ENCODE measurements at places on chromosomes 11 and 22.

- peak; percentile 84 for DNase-seq
These were observed 10.8 kb upstream of the LDHA start for GRCh38 chr11:18383388-18384156.

DNA sequence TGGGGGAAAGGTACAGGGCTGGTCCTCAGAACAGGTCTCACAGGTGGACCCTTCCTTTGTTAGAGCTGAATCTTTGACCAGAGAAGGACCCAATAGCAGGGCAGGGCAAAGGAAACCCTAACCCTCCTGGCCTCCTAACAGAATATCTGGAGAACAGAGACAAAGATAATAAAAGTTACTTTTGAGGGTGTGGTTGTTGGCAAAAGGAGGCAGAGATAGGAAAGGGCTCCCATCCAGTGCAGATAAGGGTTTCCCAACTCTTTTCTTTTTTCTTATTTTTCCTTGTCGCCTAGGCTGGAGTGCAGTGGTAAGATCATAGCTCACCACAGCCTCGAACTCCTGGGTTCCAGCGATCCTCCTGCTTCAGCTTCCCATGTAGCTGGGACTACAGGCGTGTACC is 11.9 kb downstream of the PCSK7 start:
- DNase-seq = no peak

DNA sequence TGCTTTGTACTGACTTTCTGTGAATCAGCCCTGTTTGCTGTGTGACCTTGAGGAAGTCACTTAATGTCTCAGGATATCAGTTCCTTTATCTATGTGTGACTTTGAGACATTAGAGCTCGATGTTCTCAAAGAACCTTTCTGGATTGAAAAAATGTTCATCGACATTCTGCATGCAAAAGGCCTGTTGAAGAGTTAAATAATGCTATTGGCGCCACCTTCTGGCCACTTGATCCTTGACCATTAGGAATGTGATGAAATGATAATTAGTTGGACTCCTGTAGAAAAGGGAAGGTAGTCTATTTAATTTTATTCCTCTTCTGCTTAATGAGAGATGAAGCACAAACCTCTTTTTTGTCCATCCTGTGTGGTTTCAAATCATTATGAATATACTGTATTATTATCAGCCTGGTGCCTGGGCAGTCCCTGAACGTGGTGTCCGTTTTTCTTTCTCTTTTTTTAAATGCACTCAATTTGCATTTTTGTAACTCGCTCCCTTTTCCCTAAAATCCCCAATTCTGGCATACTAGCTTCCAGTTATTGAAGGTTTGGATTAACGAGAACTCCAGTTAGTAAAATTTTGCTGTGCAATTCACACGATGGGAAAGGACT is 20.7 kb downstream of the ELF5 start:
- DNase-seq = peak; percentile 48

DNA sequence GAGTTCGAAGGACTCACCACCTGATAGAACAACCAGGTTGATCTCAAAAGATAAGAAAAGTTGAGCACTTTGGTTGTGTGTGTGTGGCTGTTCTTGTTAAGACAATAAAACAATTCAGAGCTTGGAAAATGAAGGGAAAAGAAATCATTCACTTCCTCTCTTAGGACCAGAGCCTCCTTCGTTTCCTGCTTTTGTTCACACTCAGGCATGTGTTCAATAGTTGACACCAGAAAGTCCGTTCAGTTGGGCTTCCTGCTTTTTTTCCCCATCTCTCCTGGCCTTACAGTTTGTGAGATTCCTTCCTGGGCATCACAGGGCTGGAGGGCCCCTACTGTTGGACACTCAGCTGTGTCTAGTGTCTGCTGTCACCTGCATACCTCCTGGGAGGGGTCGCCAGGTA is 48.0 kb downstream of the TSPAN18 start:
- no peak for DNase-seq

GRCh38 chr22:39750759-39751158 is 142.8 kb downstream of the ENTHD1 start:
- DNase-seq = no peak

- DNase-seq = no peak
These were observed 9.5 kb downstream of the SDF2L1 start for GRCh38 chr22:21651521-21652009.

DNA sequence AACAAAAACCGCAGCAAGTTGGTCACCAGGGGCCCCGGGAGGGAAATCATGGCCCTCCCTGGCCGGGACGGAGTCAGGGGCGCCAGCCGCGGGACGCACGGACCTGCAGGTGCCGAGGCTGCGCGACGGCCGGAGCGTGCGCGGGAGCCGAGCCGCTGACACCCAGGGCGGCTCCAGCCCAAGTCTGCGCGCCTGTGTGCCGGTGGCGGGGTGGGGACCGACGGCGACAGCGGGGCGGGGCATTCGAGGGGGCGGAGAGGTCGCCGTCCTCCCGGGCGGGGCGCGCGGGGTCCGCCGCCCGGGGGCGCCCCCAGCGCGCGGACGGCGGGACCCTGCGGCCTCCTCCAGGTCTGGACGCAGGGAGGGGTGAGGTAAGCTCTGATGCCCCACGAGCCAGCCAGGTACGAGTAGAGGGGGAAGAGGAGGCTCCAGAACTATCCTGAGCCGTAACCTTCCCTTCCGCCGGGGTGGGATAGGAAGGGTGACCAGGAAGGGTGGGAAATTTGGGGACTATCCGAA is at the start of gene ESAM:
ESAM (minus strand) TSS at position 186 of the 519 bp plus-strand sequence; CDS start at position 50, 136 bp downstream.
- peak; percentile 74 for DNase-seq

DNA sequence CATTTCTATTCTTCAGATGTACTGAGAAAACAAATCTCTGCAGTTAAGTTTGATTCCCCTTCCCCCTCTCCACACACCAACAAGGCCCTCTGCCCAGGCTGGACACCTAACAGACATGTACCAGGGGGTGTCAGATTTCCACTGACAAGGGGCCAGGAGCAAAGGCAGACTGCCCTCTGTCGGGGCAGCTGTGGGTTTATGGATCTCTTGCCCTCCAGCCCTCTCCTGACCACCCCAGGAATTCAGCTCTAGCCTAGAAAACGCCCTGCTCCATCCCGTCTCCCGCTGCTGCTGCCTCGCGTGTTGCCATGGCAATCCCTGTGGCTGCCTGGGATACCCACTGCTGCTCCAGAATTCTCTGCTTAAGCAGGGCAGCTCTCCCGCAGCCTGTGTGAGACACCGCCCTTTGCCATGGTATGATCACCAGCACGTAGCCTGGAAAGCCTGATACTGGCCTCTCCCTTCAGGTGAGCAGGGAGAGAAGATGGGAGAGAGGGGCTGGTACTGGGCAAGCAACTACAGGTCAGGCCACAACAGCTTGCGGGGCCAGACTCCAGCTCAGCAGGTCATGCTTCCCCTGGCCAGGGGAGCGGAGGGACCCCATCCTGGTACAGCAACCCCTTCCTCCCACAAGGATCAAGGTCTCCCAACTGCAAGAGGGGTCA is 41.6 kb downstream of the BUD13 start:
- no peak for DNase-seq

GRCh38 chr22:32701034-32701433 is 100.5 kb upstream of the TIMP3 start:
- no peak for DNase-seq

- DNase-seq = no peak
These were observed 380.0 kb upstream of the B3GAT1 start for GRCh38 chr11:134792044-134792443.
